Jurkat, Clone E6-1 (cell line): ENCODE measurements at places on chromosomes 4 and X.

- no peak for DNase-seq
Measured at GRCh38 chr4:153560908-153561307, 94.7 kb downstream of the TMEM131L start.

DNA sequence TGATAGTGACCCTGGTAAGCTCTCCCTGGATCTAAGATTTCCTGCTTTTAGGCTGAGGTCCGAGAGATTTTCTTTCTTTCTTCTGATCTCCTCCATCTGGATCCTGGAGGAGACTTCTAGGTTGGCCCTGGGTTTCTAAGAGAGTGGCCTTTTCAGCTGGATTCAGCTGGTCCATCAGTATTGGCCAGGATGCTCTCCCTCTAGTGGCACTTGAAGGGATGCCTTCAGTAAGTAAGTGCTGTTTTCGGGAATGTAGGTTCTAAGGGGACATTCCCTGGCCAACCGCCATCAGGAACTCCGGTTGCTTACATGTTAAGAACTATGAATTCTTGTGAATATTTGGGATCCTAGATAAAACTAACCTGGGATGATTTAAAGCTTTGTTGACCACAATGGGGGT is 56.9 kb downstream of the SERTM2 start:
- no peak for DNase-seq

- no peak for DNase-seq
Measured at GRCh38 chr4:911871-912490, 20.1 kb downstream of the GAK start.

DNA sequence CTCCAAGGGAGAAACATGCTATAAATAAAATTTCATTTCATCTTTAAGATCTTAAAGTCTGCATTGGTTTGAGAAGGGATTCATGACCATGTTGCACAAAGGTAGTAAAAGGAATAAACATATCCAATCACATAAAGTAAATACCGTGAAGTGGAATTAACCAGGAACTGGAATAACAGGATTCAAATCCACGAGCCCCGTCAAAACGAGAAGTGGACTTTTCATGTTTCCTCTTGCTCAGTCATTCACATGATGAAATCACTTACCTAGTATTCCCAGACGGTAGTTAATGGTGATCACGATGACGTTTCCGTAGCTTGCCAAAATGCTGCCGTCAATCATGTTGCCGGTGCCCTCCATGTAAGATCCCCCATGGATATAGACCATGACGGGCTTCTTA is 199.7 kb downstream of the NLGN4X start:
- DNase-seq, result no peak

GRCh38 chrX:110245011-110245410 is 72.9 kb downstream of the AMMECR1 start:
- no peak for DNase-seq

GRCh38 chr4:9901257-9901656 is 119.8 kb downstream of the DRD5 start:
- DNase-seq, result no peak

GRCh38 chr4:83535520-83536361 is at the start of gene GPAT3:
TSS of gene GPAT3 (plus strand) at chr4:83536108. CDS start at chr4:83536623, 515 bp downstream.
- peak; percentile 42 for DNase-seq
